LHCN-M2 (cell line): ENCODE measurements at places on chromosomes 1 and 21. TPM values are rescaled to one million over a fixed set of nuclear protein-coding genes. Genes with fewer than 3 reads are reported as not detected.

DNA sequence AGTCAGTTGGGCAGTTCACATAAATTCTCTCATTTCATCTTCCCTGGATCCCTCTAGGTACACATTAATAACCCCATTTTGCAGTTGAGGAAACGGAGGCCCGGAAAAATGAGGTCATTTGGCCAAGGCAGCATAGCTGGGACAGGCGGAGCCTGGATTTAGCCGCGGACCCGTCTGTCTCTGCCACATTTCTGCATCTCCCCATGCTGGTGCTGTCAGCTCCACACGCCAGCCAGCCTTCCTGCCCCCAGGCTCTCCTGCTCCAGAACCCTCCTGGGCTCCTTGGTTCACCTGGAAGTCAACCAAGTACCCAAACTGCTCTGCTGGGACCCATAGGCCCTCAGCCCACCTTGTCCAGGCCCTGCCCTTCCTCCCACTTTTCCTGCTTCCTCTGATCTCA is 7.6 kb downstream of the FOXO6 start:
- DNase-seq, result no peak

DNA sequence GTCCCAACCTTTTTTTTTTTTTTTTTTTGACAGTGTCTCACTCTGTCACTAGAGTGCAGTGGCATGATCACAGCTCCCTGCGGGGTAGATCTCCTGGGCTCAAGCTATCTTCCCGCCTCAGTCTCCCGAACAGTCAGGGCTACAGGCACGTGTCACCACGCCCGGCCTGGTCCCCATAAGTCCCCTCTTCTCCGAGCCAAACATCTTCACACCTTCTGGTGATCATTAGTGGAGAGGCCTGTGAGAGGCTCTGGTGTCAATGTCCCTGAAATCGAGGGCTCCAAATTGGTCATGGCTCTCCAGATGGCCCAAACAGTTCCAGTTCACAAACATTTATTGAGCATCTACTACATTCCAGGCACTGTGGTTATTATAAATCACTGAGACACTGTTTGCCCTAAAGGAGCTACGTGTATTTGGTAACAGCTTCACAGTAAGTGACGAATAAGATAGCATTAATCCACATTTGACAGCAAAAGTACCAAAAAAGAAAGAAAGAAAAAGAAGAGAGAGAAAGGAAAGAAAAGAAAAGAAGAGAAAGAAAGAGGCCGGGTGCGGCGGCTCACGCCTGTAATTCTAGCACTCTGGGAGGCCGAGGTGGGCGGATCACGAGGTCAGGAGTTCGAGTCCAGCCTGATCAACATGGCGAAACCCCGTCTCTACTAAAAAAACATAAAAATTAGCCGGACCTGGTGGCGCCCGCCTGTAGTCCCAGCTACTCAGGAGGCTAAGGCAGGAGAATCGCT is 867 bp upstream of the TIMM17A start:
- no peak for DNase-seq

DNA sequence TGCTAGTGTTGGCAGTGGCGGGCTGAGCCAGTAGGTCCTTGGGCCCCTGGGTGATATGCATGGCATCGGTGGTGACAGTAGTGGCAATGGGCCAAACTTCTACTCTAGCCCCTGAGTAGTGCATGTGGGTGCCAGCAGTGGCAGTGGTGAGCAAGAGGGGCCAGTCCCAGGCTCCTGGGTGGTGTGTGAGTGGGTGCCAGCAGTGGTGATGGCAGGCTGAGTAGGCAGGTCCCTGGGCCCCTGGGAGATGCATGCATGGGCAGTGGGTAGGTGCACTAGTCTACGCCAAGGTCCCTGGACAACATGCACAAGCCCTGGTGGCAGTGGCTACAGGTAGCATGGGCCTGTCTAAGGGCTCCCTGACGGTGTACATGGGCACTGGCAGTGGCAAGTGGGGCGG is 24.6 kb upstream of the TTC22 start:
- DNase-seq, result no peak

- peak; percentile 29 for DNase-seq
These were observed 69.1 kb downstream of the RUSC1 start for GRCh38 chr1:155389826-155390225.

DNA sequence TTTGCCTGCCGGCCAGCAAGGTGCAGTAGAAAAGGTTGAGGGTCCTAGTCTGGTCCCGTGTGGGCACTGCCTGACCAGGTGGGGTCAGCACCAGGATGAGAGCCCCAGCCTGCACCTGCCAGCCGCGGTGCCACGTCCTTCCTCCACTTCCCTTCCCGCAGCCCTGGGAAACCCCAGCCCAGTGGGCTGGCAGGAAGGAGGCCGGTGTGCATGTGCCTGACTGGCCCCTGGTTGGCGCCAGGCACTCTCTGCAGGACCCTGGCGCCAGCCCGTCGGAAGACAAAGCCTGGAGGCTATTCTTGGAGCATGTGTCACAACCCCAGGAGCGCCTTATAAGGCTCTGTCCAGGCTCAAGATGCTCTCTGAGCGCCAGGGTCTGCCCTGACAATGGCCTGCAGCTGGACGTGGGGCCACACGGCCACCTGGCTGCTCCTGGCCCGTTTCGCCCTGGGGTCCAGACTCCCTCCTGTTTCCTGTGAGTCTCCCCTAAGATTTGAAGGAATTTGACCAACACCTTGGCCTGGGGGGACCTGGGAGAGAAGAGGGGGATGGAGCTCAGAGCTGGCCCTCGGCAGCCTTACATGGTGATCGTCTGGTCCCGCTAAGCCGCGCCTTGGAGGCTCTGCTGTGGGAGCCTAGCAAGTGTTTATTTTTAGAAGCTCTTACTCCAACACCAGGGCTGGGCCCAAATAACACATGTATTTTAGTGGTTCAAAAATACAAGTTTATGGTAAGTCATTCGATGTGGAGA is 31.9 kb upstream of the POFUT2 start:
- peak; percentile 70 for DNase-seq

DNA sequence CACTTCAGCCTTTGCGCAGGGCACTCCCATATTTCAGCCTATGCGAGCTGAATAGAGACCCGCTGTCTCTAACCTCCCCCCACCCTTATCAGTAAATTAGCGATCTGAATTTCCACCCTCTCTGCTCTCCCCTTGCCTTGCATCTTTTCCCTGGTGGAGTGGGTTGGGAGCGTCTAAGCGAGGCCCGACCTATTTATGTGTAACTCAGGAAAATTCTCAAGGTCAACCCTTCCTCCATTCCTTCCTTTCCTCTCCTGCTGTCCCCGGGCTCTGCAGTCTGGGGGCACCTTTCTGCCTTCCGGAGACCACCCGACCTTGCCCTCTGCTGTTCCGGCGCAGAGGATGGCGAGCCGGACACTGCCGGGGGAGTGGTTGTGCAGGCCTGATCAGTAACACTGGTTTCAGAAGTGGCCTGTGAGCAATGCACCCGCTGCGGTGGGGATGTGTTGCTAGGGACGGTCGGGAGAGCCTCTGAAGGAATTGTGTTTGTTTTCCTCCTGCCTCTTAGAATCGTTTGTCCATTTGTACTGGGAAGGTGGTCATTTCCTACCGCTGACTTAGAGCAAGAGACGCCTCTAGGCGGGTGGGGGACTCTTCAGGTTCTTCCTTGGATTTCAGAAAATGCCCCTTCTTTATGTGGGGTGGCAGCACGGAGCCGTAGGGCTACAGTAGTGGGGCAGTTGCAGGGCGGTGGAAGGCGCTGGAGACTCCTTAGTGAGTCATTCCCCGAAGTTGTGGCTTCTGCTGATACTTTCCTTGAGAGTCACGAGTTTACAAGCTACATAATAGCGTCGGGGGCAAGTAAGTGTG is 513 bp downstream of the MGST3 start:
- DNase-seq, result peak; percentile 84

DNA sequence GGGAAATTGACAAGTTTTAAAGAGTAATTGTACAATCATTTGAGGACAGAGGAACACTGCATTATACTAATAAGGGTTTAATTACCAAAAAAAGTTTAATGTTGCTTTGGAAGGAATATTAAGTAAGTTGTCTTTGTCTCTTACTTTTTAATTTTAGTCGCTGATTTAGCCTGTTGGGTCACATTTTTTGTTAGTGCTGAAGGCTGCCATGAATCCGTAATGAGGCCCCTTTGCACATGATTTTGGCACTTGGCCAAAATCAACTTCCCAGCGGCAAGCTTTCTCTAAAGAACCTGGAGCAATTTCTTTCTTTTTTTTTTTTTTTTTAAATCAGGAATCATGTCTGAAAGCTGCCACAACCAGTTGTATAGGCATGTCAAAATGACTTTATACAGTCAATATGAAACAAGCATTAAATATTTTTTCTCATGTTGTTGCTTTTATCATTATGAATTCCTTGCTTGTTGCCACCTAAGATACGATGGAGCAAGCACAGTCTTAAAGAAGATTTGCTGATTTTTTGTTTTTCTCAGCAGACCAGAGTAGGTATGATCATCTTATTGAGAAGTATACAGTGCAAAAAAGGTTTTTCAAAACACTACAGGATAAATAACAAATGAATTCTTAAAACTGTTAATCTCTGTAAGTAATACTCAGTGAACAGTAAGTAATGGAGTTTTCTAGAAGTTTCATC is 690.4 kb downstream of the USP25 start:
- peak; percentile 77 for DNase-seq

Gene CD164L2
- total RNA-seq, result not detected in 2 replicates
